NAMALWA (cell line): ENCODE measurements at places on chromosomes 6 and 20.

- no peak for DNase-seq
Measured at GRCh38 chr6:44039191-44039719, 88.0 kb downstream of the MRPL14 start.

- no peak for DNase-seq
Measured at GRCh38 chr6:46299253-46299652, 128.5 kb upstream of the ENPP5 start.

DNA sequence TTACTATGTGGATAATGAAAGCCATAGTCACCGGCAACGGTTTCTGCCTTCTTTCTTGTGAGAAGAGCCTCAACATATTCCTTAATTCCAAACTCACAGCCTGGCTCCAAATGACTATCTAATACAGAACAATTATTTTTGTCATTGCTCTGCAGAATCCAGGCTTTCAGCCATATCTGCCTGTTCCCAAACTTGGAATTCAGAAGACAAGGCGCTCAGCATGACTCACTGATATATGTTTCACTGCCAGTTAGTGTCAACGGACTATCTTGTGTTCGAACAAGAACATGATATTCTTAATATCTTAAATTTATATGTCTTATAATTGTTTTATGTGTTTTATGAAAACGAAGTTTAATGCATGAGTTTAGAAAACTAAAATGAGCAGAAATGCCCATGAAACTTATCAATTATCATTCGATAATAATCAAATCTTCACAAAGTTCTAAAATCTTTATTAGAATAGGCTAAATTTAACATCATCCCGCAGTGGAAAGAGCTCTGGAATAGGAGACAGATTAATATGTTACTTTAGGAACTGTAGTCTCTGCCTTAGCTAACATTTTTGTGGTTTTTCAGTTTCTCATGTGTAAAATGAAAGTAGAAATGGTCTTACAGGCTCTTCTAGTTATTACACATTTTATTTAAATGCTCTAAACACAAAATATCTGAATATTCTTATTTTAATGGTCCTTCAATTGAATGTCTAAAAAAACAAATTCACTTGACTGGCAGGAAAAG, 669.3 kb upstream of the GJE1 start:
- peak; percentile 17 for DNase-seq

GRCh38 chr20:11372876-11373790, 544.6 kb upstream of the BTBD3 start:
- no peak for DNase-seq

- no peak for DNase-seq
Measured at GRCh38 chr6:124066946-124067552, 263.4 kb downstream of the NKAIN2 start.

GRCh38 chr6:168996356-168996625, 257.4 kb downstream of the THBS2 start:
- DNase-seq, result no peak

DNA sequence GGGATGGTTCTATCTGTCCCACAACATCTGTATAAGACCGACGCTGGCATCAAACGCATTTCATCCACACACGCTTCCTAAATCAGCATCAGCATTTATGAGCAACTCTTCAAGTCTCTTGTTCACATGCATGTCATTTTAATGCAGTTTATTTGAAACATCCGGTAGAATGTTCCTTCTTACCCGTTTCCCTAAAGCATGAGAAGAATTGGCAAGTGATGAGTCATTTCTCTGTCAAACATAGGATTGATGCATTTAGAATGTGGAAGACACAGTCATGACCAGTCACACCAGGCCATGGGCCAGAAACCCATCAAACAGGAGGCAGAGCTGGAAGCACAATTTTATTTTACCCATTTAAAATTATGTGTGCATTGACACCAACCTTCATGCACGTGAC, 122.8 kb downstream of the UST start:
- DNase-seq, result no peak

GRCh38 chr6:128069188-128069587, 168.3 kb upstream of the THEMIS start:
- no peak for DNase-seq

- DNase-seq, result peak; percentile 30
Measured at GRCh38 chr20:37911838-37912281, 8.9 kb downstream of the VSTM2L start.

DNA sequence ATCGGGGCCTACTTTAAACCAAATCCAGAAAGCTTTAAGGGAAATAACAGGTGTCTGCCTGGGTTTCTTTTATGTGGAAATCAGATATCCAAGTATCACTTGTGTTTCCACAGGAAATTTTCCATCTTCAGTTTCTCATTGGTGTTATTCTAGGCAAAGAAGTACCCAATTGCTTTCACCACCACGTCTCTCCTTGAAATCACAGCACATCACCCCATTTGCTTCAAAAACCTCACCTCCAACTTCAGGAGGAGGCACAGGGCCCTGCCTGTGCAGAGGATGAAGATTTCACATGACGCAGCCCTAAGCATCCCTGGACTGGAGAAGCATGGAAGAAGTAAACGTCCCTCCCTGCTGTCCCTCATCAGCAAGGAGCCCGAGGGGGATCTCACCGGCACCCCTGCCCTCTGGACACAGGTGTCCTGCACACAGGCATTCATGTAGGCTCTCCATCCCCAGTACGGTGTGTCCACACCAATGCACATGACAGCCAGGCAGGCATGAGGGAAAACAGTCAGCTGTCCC, 182.3 kb downstream of the TBXT start:
- DNase-seq, result no peak

DNA sequence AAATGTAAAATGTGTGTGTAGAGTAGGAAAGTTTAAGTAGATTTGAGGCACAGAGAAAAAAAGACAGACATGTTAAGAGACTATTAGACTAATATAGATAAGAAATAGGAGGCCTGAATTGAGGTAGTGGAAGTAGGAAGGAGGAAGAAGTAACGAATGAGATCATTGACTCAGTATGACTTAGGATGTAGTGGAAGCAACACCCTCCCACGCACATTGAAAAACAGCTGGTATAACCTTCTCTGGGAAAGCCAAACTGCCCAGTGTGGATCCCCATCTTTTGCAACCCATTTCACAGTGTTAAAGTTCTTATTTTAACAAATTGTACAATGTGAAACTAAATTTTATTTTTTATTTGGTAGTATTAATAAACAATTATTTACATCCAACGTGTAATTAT, 89.1 kb downstream of the GRIK2 start:
- no peak for DNase-seq

DNA sequence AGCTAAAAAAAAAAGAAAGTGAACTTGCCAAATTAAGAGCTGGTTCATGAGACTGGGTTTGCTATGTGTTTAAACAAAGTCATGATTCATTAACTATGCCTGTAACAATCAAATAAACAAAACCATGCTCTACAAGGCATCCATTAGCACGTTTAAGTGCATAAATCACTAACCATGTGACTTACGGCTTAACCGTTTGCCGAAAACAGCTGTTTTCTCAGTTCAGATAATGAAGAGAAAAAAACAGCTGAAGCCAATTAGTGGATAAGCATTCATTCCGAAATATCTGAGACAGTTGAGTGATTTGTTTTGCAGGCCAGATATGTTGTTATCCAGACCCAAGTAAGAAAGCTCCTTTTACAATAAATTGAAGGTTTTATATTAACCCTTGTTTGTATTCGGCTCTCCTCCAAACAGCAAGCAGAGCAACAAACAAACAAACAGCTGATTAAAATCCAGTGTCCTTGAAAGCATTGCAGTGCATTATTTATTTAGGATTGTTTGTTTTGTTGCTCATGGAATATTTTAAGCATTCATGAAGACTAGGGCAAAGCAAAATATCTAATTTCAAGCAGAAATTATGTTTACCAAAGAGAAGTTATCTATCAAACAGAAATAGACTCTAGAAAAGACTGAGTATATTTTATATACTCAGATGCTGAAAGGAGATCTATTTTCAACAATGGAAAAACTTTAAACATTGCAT, 343.5 kb downstream of the RFPL4B start:
- DNase-seq, result no peak

GRCh38 chr20:50891138-50891537, 40.1 kb downstream of the ADNP start:
- DNase-seq, result no peak

DNA sequence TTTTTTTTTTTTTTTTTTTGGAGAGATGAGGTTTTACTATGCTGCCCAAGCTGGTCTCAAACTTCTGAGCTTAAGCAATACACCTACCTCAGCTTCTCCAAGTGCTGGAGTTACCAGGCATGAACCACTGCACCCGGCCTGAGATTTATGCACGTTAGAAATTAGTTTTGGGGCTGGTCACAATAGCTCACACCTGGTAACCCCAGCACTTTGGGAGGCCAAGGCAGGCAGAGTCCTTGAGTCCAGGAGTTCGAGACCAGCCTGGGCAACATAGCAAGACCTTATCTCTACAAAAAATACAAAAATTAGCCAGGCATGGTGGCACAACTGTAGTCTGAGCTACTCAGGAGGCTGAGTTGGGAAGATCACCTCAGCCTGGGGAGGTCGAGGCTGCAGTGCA, 51.9 kb downstream of the CD24 start:
- DNase-seq, result no peak

DNA sequence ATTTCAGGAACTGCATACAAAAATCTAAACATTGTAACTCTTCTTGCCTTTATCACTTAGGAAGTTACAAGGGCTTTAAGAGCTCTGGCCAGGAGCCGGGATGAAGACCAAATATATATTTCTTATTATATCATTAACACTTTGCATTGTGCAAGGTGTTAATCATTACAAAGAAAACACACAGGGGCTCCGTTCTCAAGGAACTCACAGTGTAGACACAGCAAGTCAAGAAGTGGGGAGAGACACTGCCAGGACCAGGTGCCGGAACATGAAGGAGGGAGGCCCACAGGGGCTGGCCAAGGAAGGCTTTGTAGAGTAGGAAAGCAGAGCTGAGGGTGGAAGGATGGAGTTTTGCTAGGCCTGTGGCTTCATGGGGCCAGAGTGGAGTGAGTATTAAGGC, 17.4 kb downstream of the ITPR3 start:
- no peak for DNase-seq

DNA sequence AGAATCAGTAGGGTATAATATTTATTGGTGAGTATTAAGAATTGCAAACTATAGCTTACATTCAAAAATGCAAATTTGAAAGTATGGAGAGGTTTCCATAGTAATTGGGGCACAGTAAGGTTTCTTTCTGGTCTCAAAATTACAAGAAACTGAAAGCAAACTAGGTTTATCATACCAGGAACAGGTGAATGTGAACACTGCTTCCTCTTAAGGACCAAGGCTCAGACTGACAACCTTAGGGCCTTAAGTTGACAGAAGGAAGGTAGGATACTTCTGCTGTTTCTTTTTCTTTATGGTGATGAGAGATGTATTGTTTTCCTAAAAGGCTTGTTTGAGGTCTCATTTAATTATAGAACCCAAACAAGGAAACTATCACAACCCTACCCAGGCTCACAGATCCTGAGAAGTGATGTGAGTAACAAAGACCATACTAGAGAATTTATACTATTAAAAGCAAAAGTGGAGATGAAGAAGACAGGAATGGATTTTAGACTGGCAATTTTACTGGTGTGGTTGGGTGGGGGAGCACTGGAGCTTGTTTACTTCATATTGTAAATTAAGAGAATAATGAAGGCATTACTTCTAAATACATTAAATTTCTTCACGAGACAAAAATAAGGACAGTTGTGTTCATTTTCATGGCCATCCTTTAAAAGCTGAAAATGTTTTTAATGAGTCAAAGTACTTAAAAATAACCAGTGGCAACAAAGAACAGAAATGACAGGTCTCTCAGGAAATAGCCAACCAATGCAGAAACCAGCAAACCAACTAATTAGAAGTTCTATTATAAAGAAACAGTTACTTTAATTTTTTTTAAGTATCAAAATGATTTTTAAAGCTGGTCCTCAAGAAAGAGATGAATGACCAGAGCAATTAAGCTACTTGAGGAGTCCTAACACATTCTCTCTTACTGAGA, 21.3 kb downstream of the STAU1 start:
- DNase-seq, result no peak

GRCh38 chr20:52103913-52104545, 87.5 kb downstream of the ZFP64 start:
- DNase-seq, result no peak

GRCh38 chr6:27553123-27553904, 80.4 kb upstream of the ZNF184 start:
- DNase-seq, result peak; percentile 90
